ENCODE measurements at places on chromosomes 7 and 10.

DNA sequence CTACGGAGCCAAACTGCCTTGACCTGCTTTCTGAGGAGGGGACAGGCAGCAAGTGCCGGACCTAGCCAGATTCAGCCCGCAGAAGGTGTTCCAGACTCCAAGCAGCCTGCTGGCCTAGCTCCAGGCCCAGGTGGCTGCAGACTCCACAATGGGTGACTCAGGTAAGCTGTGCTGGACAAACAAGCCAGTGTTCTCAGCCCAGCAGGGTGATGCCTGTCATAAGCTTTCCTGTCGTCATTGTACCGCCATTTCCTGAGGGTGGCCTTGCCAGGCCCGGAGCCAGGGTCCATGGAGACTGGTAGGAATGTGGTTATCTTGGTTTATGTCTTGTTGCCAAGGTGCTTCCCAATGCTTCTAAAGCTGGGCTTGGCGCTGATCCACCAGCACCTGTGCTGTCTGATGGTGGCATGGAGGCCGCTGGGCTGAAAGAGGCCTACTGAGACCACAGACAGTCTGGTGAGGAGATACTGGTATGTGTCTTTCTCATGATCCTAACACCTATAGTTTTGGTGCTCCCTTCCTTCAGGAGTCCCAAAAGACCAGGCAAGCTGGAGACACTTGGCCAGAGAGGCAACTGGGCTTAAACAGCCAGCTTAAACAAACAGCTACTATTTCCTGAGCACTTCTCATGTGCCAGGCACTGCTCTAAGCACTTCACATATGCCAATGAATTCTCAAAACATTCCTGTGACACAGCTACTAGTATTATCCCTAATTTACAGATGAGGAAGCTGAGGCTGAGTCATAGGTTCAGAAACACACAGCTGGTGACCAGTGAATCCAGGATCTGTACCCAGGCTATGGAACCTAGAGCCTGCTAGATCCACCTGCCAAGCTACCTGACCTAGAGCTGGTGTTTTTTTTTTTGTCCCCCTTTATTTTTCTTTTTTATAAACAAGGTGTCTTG lies 42.0 kb downstream of the ZC3HC1 start:
- DNase-seq = peak; percentile 88

DNA sequence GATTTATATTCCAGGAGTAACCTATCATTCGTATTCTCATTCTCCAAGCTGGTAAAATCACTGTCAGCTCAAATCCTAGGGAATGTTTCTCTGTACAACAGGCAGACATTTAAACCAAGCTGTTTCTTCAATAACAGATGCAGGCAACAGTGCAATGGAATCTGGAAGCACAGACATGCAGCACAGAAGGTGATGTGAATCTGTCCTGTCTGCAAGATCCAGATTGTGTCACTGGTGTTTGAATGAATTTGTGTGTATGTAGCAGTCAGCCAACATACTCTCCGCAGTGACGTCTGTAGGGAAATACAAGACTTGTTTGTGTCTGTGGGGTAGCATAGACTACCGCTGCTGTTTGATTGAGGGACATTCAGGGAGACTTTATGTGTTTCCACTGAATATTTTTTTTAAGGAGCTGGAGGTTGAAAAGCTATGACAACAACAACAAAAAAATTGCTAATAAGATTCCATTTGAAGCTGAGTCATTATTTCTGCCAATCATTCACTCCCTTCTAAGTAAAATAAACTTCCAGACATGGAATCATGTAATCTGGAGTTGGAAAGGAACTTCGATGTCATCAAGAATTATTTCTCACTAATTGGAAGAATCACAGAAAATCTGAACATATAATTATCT lies 122.9 kb upstream of the MYO3A start:
- DNase-seq = peak; percentile 92

DNA sequence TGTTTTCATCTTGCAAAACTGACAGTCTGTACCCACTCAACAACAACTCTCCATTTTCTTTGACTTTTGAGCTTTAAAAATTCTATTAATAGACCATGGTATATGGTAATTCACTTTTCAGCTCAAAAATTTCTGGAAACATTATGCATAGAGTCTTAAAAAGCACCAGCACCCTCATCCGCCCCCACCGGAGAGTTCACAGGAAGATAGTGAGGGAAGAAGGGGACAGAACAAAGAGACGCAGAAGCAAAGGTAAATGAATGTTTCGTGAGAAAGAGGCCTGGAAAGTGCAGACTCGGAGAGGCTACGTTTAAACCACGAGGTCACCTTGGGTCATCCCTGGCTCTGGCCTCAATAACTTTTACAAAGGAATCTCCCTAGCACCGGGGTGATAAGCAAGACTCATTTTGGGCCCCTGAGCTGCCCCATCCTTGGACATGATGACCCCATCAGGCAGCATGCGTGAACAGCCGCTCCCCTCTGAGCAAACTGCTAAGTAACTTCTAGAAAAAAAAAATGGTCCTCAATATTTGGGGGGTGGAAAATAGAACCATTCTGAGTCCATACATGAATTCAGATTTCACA lies 96.3 kb downstream of the CPXM2 start:
- DNase-seq = no peak

GRCh38 chr7:130149281-130150139 lies 55.7 kb downstream of the TMEM209 start:
- DNase-seq = no peak

DNA sequence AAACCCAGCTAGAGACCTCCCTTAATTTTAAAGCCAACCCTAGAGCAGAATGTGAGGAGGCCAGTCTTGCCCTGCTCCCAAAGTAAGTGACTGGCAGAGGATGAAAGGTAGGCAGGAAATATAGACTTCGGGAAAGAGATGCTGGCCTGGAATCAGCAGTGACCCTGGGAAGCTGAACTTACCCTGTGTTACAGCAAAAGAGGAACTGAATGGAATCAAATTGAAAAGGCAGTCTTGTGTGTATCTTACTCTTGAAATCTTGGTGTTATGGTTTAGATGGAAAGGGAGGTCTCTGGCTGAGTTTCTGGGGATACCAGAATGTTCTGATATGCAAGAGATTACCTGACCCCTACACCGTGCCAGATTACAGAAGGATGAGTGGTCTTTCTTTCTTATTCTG lies 7.9 kb upstream of the CFAP43 start:
- DNase-seq = no peak

GRCh38 chr10:128687408-128687807 lies 561.2 kb upstream of the MKI67 start:
- no peak for DNase-seq

DNA sequence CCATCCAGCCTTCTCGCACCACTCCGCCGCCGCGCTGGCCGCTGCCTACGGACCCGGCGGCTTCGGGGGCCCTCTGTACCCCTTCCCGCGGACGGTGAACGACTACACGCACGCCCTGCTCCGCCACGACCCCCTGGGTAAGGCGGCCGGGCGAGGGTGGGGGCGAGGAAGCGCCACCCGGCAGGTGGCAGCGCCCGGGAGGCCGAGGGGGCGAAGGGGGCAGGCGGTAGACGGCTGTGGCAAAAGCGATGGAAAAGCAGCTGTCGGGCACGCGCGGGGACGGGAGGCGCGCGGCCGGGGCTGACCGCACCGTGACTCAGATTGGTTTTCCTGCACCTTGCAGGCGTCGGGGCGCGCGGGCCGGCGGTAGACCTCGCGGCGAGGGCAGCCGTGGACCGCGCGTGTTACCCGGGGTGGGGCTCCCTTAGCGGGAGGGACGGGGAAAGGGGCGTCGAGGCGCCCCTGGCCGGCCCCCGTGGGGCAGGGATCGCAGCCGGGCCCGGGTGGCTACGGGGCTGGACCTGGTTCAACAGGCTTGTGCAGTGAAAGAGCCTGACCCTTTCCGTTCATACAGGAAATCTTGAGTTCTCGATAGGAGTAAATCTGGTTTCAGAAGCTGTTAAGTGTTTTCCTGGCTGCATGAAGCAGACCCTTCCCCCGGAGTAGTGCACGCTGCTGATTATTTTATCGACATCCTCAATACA lies 608 bp downstream of the HHEX start:
- DNase-seq = no peak

DNA sequence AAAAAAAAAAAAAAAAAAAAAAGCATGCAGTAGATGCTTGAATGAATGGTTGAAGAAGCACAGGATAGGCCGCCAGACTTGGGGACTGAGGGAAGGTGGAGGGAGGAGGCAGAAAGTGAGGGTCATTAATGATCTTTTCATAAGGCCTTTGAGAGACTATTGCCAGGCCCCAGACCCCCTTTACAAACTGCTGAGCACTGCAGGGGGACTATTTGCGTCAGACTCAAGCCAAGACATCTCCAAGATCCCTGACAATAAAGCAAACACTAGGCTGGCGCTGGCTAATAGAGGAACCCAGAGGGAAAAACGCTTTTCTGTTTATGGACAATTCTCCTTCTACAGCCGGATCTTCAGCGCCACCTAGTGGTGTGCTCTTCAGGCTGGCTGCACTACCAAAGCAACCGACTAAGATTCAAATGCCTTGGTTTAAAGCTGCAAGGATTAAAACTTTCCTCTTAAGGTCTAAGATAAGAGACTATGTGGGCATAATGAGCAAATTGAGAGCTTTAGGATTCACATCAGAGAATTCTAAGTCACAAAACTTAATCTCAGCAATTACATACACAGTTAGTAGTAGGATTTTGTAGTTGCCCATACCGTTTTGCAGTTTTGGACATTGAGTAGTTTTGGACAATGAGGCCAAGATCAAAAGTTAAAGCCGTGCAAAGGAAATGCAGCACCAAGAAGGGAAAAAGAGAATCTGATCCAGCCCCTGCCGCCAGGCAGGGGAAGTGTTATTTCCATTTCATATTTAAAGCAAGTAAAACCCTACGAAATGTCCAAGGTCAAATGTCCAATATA lies 17.9 kb upstream of the AGK start:
- peak; percentile 73 for DNase-seq

DNA sequence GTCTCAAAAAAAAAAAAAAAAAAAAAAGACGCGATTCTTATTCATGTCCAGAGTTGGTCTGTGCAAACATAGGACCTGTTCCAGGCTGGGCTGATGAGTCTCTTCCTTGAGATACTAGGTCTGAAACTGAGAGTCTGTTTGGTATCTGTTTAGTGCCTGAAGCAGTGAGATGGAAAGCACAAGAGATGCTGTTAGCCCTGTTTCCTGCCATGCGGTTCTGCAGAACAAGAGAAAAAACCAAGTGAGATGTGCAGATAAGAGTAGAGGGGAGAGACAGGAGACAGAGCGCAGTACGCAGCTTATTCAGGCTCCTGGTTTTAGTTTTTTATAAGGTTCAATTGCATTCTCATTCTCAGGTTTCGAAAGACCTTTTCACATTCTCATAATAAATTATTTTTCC lies 85.8 kb upstream of the PRKCQ start:
- DNase-seq = no peak

DNA sequence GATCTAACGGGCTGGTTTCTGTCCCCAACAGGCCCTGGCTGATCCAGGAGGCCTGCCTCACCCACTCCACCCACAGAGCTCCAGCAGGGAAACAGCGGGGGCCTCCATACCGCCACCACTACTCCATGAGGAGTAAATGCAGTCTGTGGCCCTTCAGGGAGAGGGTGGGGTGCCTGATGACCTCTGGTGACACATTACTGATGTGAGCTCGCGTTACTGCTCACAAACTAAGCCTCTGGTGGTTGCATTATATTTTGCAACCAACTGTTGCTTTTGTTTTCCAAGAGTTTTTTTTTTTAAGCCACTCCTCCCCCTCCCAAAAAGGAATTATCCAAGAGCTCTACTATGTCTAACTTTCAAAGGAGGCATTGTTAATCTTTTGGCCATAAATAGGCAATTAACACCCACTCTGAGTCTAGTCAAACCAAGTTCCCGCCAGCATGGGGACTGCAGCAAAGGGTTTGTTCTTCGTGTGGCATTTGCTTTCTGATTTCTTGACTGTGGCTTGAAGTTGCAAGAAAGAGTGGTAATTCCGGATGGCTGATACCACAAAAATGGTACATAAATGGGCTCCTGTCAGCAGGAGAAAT lies 72.6 kb downstream of the FAM53B start:
- DNase-seq = peak; percentile 51

GRCh38 chr7:107173191-107173590 lies 4.4 kb downstream of the HBP1 start:
- DNase-seq = no peak

DNA sequence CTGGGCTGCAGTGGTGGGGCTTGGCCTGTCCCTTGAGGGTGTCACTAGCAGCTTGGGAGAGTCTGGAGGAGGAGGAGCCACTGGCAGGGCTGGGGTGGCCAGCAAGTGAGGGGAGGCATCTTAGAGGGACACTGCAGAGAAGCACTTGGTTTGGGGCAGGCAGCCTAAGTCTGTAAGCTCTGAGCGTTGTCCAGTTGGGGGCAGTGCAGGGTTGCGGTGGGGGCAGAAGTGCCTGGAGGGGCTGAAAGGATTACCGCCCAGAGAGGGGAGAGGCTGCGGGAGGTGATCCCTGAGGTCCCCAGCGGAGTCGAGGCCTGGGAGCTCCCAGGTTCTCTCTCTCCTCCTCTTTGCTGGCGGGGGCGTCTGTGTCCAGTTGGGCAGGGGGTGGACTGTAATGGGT lies 7.4 kb downstream of the ADCYAP1R1 start:
- no peak for DNase-seq

Data from renal cortical epithelial cell (primary cell).